ENCODE measurements at places on chromosomes 3 and 15.

DNA sequence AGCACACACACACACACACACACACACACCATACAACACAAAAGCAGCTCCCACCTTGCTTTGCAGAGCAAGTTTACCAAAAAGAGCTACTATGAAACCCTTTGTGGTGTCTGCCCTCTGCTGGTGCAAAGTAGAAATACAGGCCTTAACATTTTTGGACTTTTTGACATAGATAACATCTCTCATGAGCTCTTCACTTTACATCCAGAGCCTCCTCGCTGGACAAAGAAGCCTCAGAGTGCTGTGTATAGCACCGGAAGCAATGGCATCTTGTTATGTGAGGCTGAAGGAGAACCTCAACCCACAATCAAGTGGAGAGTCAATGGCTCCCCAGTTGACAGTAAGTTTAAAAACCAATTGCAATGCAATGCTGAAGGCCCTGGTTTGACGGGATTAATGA is 157.9 kb downstream of the CHL1 start:
- peak; percentile 36 for DNase-seq

DNA sequence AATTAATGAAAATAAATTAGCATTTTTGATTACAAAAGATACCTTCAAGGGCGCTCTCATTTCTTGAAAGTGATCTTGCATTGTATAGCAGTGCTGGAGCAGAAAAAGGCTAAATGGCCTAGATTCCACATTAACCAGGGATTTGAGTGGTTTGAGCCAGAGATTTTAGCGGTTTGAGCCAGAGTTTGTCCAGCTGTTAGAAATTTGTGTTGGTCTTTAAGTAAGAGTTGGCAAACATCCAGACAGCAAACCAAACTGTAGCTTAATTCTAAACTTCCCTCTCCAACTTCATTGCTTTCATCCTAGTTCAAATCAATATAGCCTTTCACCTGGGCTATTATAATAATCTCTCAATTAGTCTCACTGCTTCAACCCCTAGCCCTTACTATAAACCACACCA is 351.7 kb downstream of the IGSF11 start:
- peak; percentile 90 for DNase-seq

- no peak for DNase-seq
Observed at GRCh38 chr15:100244796-100245486, 96.8 kb downstream of the ADAMTS17 start.

- DNase-seq: no peak
Observed at GRCh38 chr3:58048301-58048700, 40.1 kb downstream of the FLNB start.

DNA sequence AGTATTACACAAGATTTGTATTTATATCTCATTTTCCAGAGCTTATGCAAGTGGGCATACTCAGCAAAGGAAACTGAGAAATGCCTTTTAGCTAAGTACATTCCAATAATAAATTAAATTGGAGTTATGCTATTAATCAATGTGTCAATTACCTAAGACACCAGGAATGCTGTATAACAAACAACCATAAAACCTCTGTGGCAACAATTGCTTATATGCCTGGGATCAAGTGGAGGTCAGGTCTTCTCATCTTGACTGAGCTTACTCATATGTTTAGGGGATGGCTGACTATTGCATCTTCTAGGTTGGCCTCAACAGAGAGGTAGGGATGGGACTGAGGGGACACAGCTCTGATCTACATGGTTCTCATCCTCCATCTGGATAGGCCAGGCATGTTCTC is 30.7 kb downstream of the CD200R1L start:
- no peak for DNase-seq

DNA sequence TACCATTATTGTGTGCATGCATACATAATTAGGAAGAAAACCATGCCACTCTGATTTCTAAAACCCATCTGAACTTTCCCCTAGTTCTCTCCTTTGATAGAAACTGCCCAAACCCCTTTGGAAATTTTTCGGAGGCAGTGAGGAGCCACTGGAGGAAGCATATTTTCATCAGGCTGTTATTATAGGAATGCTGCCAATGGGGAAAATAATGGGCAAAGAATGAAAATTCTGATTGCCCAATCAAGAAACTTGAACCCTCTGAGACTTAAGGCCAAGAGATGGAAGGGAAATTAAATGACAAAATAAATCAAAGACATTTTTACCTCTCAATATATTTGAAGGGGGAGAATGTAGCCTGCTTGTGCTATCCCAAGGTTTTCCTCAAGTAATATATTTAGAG is 376.0 kb upstream of the PDZRN3 start:
- DNase-seq: no peak

GRCh38 chr3:17664923-17665322 is 77.5 kb downstream of the TBC1D5 start:
- DNase-seq: no peak

DNA sequence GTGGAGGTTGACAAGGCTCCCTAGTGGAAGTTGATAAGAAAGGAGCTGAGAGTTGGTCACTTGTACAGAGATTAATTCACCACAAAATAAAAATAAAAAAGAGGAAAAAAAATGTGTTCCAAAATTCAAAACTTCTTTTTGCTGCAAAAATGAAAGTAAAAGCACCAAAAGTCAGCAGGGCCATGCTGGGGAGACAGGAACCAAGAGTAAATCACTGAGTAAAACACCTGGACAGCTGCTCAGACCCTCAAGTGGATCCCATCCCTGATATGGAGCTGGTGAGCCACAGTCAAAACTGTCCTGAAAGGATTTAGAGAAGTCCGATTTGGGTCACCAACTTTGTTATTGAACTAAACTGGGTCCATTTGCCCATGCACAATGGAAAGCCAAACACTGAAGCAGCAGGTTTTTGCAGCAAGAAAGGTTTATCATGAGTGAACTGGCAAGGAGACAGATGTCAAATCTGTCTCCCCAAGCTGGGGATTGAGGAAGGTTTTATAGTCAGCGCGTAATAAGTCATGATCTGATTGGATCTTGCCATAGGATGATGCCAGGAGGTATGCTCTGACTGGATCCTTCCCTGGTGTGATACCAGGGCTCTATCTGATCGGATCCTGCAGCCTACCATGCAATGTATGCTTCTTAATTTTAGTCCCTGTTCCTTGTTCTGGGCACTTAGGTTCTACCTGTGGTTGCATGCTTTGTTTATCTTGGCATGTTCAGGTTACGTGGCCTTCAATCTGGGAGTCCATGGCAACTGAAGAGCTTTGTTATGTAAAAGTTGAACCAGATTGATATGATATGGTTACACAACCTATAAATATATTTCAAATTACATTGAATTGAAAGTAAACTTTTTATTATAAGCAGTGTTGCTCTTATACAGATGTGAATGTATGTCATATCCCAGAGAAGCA is 313.2 kb downstream of the POLQ start:
- no peak for DNase-seq
